Activated effector memory CD4-positive, alpha-beta T cell treated with Interleukin-2 at 50 U/mL for 16 hours (primary cell): ENCODE measurements at places on chromosomes 5 and 9.

GRCh38 chr5:137091472-137091871 is 407.7 kb downstream of the SPOCK1 start:
- DNase-seq, result no peak

GRCh38 chr9:110047955-110048402 is 160.0 kb downstream of the C9orf152 start:
- no peak for DNase-seq

- no peak for DNase-seq
Observed at GRCh38 chr5:180034564-180034963, 37.0 kb downstream of the RNF130 start.

- DNase-seq, result no peak
Observed at GRCh38 chr9:128722380-128723351, 1.3 kb downstream of the ZDHHC12 start.

DNA sequence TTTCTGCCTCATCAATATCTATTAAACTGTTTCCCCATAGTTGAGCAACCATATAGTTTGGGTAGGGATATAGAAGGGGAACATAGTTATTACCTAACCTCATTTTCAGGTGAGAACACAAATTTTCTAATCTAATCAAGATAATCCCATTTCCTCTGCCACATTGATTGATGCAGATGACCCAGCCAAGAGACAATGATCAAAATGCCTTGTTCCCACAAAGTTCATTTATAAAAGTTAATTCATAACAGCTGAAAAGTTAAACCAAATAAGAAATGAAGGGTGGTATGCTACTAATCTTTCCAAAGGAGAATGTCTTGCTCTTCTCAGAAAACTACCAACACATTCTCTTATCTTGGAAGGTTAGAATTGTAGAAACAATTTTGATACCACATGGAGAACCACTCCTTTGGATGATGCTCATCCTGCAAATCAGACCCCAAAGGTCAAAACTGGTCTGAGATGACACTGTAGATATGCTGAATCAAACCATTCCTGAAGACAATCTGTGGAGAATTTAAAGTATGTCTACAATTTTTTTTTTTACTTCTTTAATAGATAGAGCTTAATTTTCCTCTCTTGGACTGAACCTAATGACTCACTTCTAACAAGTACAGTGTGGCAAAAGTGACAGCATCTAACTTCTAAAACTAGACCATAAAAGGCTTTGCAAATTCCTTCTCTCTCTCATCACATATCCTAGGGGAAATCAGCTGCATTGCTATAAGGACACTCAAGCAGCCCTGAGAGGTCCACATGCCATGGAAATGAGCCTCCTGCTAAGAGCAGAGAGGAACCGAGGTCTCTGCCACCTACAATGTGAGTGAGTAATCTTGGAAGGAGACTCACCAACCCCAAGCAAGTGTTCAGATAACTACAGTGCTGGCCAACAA is 586.7 kb upstream of the TUSC1 start:
- no peak for DNase-seq

DNA sequence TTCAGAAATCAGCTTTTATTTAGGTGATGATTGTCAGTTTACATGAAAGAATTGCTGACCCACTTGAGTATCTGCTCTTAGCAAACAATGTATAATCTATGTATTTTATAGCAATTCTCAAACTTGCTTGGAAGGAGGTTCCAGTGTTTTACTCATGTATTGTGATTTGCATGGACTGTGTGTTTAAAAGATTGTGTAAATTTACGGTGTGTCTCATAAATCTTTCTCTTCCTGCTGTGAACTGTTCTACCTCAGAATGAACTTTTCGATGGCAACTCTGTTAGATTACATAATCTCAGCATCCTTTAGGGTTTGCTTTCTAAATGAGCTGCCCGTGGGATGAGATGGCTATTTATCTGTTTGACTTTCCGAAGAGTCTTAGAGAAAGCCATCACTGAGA is 122.5 kb downstream of the MEF2C start:
- DNase-seq, result no peak

DNA sequence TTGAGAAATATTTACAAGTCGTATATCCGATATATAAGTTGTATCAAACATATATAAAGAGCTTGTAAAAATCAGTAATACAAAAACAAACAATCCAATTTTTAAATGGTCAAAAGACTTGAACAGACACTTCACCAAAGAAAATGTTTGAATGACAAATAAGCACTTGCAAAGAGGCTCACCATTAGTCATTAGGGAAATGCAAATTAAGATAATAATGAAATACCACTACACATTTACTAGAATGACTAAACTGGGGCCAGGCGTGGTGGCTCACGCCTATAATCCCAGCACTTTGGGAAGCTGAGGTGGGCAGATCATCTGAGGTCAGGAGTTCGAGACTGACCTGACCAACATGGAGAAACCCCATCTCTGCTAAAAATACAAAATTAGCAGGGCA is 134.6 kb upstream of the HAND1 start:
- no peak for DNase-seq
